ENCODE measurements at places on chromosomes 1 and 21. TPM values are rescaled to one million over a fixed set of nuclear protein-coding genes. Genes with fewer than 3 reads are reported as not detected.

DNA sequence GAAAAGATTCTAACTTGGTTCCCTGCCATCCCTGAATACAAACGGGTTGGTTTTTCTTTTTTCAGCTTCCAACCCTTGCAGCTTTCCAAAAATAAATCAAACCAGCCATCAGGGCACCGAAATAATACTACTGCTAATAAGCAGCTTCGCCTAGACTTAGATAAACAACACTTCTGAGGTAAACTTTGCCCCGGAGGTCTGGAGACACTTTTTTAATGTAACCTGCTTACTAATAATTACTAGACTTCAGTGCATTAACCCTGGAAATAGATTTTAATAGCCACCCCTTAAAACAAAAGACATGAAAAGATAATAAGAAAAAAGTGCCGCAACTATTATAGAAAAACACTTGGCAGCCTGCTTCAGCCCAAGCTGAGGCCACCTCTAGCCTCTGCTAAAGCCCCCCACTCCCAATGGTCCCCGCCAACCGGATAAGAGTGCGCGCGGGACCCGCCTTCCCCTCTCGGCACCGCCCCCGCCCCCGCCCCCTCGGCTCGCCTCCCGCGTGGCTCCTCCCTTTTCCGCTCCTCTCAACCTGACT is 405 bp upstream of the GADD45A start:
- DNase-seq, result no peak

GRCh38 chr1:226687426-226687825 is 51.7 kb downstream of the ITPKB start:
- no peak for DNase-seq

GRCh38 chr1:235607284-235607683 is 42.3 kb downstream of the GNG4 start:
- no peak for DNase-seq

DNA sequence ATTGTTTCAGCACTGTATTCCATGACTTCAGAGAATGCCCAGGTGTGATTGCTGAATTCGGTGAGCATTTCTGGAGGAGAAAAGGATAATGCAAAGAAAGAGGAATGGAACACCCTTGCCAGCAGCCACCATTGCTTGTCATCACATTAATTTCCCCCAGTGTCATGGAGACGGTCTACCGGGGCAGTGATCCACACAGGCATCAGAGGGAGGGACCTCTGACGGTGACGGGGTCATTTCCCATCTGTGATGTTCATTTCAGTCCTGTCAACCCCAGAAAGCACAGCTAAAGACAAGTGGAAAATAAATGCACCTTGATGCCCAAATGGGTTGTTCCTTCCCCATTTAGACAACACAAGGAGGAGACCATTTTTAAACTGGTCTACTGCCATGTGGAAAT is 376.4 kb downstream of the PCP4 start:
- DNase-seq, result no peak

DNA sequence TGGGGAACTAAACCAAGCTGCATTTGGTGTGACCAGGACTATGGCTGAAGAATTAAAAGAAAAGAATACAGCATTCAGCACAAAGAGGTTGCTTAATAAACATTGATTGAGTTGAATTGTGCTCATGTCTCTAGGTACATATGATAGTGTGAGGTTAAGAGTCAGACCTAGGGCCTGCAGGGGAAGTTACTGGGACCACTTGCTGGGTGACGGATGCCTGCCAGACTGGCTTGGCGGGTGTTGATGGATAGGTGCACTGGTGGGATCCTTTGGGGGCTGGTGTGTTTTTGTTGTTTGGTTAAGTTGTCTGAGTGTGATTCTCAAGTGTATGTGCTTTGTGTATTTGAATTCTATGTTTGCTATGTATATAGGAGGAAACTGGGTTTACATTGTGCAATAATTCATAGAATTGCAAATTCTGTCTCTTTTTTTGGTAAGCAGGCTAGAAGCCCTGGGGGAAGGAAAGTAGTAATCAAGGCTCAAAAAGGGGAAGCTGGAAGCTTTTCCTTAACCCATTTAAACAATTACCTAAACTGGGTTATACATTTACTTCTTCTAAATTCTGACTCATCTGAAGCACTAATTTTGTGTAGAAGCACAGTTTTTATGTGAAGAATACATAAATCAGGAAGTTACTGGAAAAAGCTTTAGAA is 1.8 kb downstream of the CD101 start:
- DNase-seq, result no peak

DNA sequence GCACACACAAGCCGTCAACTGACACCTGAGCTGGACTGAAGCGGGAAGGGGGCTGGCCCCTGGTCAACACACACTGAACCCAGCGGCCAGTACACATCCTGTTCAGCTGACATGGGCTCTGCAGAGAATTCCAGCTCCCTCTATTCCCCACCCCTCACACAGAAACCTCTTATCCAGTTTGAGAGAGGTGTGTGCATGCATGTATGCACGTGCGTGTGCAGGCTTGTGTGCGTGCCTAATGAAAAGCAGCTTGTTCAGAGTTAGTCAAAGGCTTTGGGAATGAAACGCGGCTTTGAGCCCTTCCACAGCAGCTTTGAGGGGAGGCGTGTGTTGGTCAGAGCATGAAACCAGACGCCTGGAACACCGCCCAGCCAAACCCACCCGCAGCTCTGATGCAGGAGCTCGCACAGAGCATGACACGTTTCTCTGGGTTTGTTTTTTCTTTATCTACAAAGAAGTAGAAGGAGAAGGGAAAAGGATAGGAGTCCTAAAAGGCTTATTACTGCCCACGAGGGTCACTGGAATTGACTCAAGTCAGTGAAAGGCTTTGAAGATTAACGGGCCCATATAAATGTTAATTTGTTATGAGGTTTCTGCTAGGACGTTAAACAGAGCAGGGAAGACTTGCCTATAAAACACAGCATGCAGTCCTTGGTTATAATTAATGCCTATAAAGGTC is 184.2 kb downstream of the ETS2 start:
- peak; percentile 48 for DNase-seq

DNA sequence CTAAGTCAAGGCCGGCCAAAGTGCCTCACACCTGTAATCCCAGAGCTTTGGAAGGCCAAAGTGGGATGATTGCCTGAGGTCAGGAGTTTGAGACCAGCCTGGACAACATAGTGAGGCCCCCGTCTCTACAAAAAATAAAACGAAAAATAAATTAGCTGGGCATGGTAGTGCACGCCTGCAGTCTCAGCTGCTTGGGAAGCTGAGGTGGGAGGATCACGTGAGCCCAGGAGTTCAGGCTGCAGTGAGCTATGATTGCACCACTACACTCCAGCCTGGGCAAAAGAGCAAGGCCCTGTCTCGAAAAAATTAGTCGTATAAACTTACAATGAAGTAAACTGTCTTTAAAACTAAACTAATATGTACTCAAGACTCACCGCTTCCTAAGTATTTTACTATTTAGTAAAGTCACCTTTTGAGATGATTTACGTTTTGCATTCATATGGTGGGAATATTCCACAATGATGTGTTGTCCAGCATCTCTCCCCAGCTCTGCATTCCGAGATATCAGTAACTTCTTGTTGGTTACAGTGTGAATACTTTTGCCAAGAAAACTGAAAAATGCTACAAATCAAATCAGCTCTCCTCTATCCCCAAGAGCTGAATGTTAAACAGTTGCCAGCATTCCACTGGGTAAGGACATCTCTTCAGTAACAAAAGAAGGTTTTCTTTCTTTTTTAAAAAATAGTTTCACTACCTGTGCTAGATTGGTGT is 84.9 kb upstream of the C21orf91 start:
- DNase-seq, result no peak

- DNase-seq, result no peak
These were observed 231.3 kb downstream of the RRAGC start for GRCh38 chr1:38628241-38628640.

DNA sequence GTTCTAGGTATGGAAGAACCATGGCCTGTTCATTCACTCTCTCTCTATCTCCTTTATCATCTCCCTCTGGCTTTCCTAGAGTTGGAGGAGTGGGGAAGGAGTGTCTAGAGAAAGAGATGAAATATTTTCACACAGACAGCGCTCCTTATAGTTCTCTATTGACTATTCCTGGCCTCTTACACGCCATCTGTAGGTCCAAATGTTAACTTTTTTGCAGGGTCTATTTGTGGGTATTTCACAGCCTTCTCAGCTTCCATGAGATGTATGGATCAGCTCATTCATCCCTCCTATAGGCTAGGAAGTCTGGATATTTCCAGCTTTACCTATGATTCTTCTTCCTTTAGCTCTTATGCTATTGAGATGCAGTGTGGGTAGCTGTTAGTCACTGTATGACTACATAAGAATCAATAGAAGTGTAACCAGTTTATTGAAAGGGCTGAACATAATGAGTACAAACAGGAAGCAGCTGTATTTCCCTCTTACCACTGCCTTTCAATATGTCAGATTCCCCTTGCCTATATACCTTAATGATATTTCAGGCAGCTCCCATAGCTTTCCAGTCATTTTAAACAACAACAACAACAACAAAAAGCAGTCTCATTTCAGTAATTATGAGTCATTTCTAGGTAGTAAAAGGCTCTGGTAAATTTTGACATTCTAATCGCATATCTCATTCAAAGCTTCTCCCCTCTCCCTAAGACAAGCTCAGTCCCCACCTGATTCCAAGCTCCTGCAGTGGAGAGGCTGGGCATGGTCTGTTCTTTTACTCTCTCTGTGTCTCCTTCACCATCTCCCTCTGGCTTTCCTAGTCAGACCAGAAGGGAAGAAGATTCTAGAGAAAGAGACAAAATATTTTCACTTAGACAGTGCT is 149.5 kb downstream of the TTLL7 start:
- peak; percentile 41 for DNase-seq

DNA sequence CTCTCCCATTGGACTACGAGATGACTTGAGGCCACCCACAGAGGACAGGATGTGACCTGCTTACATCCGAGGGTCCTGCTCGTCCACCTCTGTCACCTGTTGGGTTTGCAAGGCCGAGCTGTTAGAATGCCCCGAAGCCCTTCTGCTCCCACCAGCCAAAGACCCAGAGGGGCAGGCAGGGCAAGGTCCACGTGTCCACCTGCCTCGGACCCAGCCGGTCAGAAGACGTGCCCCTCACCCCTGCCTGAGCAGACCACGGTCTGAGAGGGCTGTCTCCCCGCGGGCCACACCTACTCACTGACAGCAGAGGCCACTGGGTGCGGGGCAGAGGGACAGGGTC is 30.3 kb upstream of the TRAPPC10 start:
- DNase-seq, result no peak

GRCh38 chr1:77652268-77652667 is 30.2 kb downstream of the ZZZ3 start:
- no peak for DNase-seq

GRCh38 chr1:180387413-180387812 is 115.0 kb downstream of the ACBD6 start:
- DNase-seq, result no peak

GRCh38 chr1:18798946-18799345 is 60.5 kb downstream of the TAS1R2 start:
- no peak for DNase-seq

GRCh38 chr1:232192781-232193450 is 437.0 kb downstream of the SIPA1L2 start:
- DNase-seq, result peak; percentile 58

GRCh38 chr1:228359613-228360532 is 46.8 kb downstream of the TRIM11 start:
- DNase-seq, result no peak

- DNase-seq, result no peak
These were observed 133.9 kb upstream of the VANGL1 start for GRCh38 chr1:115507901-115508300.

DNA sequence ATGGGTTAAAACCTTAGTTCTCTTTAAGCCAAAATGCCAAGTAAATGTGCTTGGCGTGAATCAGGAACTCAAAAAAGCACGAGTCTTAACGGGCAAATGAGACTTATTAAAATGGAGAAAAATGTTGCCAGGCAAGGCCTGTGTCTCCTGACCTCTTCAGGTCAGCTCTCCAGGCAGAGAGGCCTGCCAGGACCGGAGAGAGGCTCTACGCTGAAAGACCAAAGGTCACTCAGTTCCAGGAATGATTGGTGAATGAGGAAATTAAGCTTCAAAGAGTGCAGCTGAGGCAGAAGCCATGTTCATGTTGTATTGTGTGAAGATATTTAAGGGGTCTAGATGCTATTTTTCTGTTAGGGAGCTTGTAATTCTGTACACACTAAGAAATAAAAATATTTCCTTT is 66.6 kb downstream of the SPAG17 start:
- DNase-seq, result no peak

GRCh38 chr1:203649999-203650836 is 23.6 kb downstream of the ATP2B4 start:
- DNase-seq, result peak; percentile 46

GRCh38 chr1:110111081-110111480 is 1.2 kb upstream of the UBL4B start:
- no peak for DNase-seq

GRCh38 chr1:211684791-211685190 is 9.4 kb upstream of the NEK2 start:
- DNase-seq, result no peak

DNA sequence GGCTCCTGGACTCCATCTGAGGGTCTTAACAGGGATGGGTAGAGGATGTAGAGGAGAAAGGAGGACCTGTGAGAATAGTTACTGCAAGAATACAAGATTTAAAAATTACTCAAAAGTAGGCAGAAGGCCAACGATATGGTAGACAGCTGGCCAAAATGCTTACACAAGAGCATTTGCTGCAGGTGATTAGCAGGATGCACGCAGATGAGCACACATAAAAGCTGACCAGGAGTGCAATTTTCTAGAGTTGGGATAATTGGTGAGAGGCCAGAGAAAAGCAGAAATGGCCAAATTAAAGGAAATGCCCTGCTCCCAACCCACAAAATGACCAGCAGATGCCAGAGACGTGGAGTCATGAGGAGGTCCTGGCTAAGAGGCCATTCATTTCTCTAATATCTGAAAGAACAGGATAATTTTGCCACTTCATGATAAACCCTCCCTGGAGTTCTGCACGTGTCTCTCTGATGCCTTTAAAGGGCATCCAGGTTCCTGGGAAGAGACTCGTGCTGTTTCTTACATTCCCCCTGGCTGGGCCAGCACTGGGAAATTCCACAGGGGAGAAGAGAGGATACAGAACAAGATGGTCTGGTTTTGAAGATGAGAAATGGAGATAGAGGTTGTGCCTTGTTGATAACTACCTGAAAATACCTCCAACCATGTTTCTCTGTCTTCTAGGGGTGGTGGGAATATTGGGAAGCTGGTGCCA is 62.3 kb upstream of the KCNA3 start:
- DNase-seq, result no peak

DNA sequence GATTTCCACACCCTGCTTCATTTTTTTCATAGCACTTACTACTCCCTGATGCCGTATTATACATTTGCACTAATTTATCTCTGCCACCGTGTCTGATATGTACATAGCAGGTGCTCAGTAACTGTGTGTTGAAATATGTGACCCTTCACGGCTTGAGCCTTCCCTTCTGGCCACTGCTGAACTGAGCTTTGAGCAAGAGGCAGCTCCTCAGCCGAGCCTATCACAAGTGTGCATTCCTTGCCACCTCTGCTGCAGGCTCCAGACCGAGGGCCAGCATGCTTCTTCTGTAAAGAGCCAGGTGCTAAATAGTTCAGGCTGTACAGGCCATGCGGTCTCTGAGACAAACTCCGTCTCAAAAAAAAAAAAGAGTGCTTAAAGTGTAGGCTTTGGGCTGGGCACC is 22.6 kb downstream of the PLEKHM2 start:
- DNase-seq, result no peak

Gene FAM177B
- total RNA-seq, result not detected

Gene SPAG17
- total RNA-seq, result not detected

Gene AKR1A1
- total RNA-seq, result 86.1 TPM

Gene HYI
- total RNA-seq, result 87.1 TPM

Gene ADGRL4
- not detected for total RNA-seq

Gene FCRL6
- not detected for total RNA-seq

Gene SH2D5
- 11.2 TPM for total RNA-seq

Measured in PC-3 (cell line).